Upper lobe of left lung (tissue), 6 donors: ENCODE measurements at places on chromosomes 1 and 21. TPM values are rescaled to one million over a fixed set of nuclear protein-coding genes. Genes with fewer than 3 reads are reported as not detected.

The TTF2 gene
- total RNA-seq: 15.3 TPM

The SAMSN1 gene
- 21.4 TPM for total RNA-seq

The DMRTA2 gene
- not detected for total RNA-seq

The BATF3 gene
- total RNA-seq: 4.2 TPM

The KRTAP19-1 gene
- not detected for total RNA-seq

The C21orf91 gene
- 7.3 TPM for total RNA-seq

The GPR3 gene
- total RNA-seq: 1.6 TPM

The LRRC40 gene
- total RNA-seq: 9.0 TPM

The SYTL1 gene
- 74.4 TPM for total RNA-seq

DNA sequence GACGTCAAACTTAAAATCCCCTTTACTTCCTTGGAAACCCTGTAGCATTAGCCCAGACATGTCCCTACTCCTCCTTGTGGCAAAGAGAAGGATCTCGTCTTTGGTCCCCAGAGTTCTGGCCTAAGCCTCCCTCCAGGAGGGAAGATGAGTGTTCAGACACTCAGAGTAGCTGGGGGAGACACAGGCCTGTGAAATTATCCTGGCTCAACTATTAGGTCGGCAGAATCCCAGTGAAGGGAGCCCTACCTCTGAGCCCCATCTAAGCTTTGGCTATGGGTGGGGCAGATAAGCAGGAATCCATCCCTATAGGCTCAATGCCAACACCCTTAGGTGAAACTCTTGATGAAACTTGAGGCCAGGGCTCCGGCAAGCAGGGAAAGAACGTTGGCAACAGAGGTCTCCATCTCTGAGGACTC is 1.7 kb upstream of the SFN start:
- peaks cover 16% of the 10 kb centered on the region for H3K4me1 ChIP-seq
- peak overlapping the region; percentile 67 for H3K27ac ChIP-seq
- H3K27me3 ChIP-seq: no peaks in the 10 kb centered on the region
- H3K4me3 ChIP-seq: no peak overlapping the region
- peaks cover 4% of the 10 kb centered on the region for H3K36me3 ChIP-seq

DNA sequence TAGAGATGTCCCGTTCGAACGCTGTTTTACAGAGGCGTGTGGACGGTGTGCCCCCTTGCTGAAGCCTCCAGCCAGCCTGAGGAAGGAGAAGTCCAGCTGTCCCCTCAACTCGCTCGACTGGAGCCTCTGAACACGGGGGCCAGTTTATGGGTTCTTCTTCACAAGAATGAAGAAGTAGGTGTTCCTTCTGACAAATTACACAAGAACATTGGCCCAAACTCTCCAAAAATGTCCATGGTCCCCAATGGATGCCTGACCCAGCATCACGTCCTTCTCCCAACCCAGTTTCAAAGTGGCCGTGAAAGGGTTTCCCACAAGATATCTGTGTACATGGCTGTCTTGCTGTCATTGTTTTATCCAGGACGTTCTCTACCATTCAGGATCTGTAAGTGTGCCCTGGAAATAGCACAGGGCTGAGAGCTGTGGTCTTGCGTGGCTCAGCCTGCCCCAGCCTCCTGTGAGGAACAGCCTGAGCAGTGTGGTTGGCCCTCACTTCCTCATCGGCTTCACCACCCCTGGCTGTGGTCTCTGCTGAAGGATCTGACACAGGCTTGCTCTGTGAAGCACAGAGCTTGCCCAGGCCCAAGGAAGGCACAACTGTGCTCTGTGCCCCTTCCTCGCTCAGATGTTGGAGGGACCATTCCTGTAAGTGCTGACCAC is 1.0 kb upstream of the S100B start:
- H3K27me3 ChIP-seq: no peaks in the 10 kb centered on the region
- no peak overlapping the region for H3K4me3 ChIP-seq
- H3K4me1 ChIP-seq: peaks cover 20% of the 10 kb centered on the region
- peak; percentile 82 for DNase-seq

- DNase-seq: no peak
- H3K4me1 ChIP-seq: no peaks in the 10 kb centered on the region
- H3K27ac ChIP-seq: no peak overlapping the region
- no peak overlapping the region for H3K4me3 ChIP-seq
- no peaks in the 10 kb centered on the region for H3K36me3 ChIP-seq
Observed at GRCh38 chr1:78536427-78536826, 45.7 kb downstream of the PTGFR start.

DNA sequence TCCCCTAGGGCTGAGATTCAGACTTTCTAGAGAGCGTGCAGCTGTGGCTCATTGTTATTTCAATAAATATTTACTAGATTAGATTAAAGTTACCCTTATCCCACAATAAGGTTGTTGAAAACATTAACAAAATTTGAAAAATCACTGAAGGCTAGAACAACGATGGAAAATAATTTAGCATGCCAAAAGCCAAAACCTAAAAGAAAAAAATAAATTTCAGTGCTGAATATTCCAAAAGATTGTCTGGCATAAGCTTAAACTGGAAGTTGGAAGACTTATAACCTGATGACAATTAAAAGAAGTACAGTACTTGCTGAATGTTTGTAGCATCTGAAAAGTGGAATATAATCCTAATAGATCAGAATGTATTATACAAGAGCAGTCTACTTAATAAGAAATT is 221.3 kb downstream of the USH2A start:
- no peak for DNase-seq
- no peaks in the 10 kb centered on the region for H3K4me1 ChIP-seq
- H3K36me3 ChIP-seq: no peaks in the 10 kb centered on the region
- no peaks in the 10 kb centered on the region for H3K27me3 ChIP-seq

DNA sequence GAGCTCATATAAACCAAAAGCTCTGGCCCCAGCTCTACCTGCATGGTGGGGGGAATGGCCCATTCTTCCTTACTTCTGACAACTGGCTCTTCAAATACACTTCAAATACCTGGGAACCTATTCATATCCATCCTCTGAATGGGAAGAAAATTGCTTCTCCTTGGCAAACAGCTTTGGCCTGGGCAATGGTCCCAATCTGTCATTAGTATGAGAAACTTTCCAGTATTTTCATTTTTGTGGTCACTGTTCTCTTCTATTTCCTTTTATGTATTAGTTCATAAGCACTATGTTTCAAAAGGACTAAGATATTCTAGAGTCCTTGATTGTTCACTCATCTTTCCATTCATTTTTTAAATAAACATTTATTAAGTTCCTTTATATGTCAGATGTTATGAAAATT is 5.2 kb upstream of the HSD3B2 start:
- H3K27ac ChIP-seq: no peak overlapping the region
- no peaks in the 10 kb centered on the region for H3K4me1 ChIP-seq
- H3K36me3 ChIP-seq: no peaks in the 10 kb centered on the region
- no peaks in the 10 kb centered on the region for H3K27me3 ChIP-seq

DNA sequence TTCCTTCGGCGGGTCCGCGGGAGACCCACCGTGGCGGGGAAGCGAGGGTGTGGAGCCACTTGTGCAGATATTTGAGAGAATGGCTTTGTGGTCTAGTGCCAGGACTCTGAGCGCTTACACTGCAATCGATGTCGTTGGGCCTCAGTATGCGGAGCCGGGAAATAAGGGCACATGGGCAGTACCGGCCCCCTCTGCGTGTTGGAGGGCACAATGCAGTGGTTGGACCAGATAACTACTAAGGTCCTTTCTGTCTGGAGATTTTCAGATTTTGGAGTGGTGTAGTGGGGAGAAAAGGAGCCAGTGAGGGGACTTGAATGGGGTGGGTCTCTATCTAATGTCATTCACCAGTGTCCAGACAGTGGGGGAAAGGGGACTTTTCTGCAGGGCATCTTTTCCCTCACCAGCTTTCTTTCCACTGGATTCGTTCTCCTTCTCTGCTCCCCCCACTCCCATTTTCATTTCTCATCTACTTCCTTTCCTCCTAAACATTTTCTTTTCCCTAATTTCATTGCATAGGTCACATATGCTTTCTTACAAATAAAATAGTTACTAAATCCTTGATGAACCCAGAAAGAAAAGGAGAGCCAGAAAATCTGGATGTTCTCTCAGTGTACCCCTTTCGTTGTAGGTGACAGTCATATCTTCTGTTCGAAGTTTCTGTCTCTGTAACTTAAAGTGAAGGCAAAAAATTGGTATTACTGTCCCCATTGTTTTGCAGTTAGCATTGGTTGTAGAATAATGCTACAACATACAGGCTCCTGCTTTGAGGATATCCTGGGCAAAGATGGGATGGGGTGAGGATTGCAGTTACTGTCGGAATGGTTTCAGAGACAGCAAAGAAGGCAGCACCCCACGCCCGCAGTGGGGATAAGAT is 1.4 kb downstream of the ATF3 start:
- peaks cover 36% of the 10 kb centered on the region for H3K4me1 ChIP-seq
- peak overlapping the region; percentile 73 for H3K4me3 ChIP-seq
- DNase-seq: no peak
- H3K36me3 ChIP-seq: no peaks in the 10 kb centered on the region
- H3K27ac ChIP-seq: peak overlapping the region; percentile 95

DNA sequence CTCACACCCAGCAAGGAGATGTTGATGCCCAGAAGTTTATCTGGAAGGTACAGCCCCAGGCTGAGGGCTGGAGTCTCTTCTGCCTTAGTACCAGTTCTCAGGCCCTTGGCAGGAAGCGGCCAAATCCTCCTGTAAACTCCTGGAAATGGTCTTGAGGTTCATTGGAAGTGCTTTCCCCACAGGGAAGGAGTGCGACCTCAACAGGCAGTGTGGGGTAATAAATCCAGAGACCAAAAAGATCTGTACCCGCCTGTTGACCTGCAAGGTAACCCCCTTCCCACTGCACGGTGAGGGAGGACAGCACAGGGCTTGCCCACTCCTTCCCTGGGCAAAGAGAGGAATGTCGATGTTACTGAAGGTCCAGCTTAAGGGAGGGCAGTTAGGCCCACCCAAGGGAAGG is 4.5 kb downstream of the ATXN7L2 start:
- H3K4me3 ChIP-seq: no peak overlapping the region
- DNase-seq: no peak
- no peaks in the 10 kb centered on the region for H3K27me3 ChIP-seq
- H3K4me1 ChIP-seq: peaks cover 24% of the 10 kb centered on the region

GRCh38 chr1:100613817-100614559 is 76.0 kb downstream of the GPR88 start:
- H3K4me3 ChIP-seq: no peak overlapping the region
- no peaks in the 10 kb centered on the region for H3K36me3 ChIP-seq
- H3K27me3 ChIP-seq: no peaks in the 10 kb centered on the region
- DNase-seq: no peak

GRCh38 chr1:48080331-48081255 is 83.4 kb upstream of the TRABD2B start:
- H3K36me3 ChIP-seq: no peaks in the 10 kb centered on the region
- no peaks in the 10 kb centered on the region for H3K4me1 ChIP-seq
- no peaks in the 10 kb centered on the region for H3K27me3 ChIP-seq
- no peak for DNase-seq

DNA sequence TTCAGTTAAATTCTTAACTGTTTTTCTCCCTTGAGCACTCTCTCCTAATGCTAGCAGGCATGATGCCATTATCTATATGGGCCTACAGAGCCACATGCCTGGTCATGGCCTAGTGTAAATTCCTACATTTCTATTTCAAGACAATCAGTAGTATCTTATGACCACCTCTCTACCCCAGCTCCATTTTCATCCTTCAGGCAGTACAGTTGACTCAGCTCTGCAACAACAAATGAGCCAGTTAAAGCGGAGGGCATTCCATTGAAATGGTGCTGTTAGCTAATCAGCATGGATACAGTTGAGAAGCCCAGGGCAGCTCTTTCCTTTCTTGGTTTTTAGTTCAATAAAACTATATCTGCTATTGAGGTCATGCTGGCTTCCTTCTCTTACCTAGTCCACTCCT is 150.0 kb downstream of the PPP1R12B start:
- H3K27ac ChIP-seq: no peak overlapping the region
- H3K27me3 ChIP-seq: no peaks in the 10 kb centered on the region
- peaks cover 30% of the 10 kb centered on the region for H3K36me3 ChIP-seq
- H3K4me3 ChIP-seq: no peak overlapping the region
